NCI-H2171 (cell line): ENCODE measurements at places on chromosomes 3 and 15.
A peak's percentile ranks its signal among the peaks of the same experiment; 100 is the strongest.

DNA sequence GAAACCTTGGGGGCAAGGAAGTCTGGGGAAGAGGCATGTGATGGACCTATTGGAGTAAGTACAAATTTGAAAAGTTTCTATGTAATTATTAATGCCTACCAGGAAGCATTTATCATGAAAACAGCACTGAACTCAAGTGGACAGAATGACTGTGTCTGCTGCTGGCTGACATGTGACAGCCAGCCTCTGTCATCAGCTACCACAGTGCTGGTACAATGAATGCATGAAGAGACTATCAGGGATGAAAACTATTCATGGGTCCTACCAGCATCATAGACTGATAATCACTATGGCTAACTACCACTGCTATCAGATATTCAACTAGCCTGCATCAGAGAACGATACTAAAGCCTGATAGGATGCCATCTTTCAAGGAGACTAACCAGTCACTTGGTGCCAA is 193.5 kb downstream of the RAP2B start:
- DNase-seq = no peak

- DNase-seq = no peak
Measured at GRCh38 chr3:62700357-62700756, 174.9 kb downstream of the CADPS start.

DNA sequence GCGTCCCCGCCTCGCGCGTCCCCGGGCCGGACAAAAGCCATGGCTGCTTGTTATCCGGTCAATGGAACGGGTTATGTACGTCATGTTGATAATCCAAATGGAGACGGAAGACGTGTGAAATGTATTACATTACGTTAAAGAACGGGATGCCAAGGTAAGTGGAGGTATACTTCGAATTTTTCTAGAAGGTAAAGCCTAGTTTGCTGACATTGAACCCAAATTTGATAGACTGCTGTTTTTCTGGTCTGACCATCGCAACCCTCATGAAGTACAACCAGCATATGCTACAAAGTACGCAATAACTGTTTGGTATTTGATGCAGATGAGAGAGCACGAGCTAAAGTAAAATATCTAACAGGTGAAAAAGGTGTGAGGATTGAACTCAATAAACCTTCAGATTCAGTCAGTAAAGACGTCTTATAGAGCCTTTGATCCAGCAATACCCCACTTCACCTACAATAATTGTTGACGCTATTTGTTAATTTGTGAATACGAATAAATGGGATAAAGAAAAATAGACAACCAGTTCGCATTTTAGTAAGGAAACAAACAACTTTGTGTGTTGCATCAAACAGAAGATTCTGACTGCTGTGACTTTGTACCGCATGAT is 19.8 kb downstream of the WDR73 start:
- DNase-seq = no peak

- DNase-seq = peak; percentile 48
Measured at GRCh38 chr15:60916679-60917460, 312.2 kb downstream of the RORA start.

DNA sequence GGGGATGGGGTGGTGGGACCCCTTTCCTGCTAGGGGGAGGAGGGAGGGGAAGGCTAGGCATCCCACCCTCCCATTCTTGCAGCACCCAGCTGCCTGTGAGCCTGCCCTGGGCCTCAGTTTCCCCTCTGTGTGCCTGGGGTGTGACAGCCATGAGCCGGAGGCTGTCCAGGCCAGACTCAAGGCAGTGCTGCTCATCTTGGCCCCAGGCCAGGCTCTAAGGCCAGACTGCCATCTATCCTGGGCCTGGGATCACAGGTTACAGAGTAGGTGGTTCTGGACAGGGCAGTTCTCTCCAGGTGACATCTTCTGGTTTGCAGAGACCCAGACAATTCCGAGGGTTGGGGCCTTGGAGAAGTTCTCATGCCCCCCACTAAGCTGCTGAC is 3.3 kb upstream of the VILL start:
- no peak for DNase-seq

DNA sequence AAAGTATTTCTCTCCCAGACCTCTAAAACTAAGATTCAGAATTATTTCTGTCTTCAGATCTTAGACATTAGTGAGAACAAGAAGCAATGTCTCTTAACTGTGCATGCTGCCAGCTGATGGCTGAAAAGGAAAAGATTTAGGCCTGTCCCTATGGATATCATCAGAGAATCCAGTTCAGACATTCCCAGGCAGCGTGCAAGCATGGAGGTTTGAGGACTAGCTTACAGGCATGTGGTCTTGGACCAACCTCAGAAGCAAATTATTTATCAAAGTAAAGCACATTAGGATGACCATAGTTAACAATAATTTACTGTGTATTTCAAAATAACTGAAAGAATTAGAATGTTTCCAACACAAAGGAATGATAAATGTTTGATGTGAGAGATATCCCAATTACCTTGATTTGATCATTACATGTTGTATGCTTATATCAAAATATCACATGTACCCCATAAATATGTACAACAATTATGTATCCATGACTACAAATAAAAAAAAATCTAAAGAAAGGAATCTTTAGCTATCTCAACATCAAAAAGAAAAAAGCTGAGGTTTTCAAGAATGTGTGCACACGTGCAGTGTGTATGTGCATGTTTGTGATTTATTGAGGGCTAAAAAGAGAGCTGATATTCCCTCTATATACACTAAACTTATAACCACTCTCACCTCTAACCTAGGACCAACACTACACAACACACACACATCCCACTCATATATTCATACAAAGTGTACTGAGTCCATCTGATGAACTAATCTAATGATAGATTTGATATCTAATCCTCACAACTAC is 108.9 kb upstream of the THBS1 start:
- no peak for DNase-seq

DNA sequence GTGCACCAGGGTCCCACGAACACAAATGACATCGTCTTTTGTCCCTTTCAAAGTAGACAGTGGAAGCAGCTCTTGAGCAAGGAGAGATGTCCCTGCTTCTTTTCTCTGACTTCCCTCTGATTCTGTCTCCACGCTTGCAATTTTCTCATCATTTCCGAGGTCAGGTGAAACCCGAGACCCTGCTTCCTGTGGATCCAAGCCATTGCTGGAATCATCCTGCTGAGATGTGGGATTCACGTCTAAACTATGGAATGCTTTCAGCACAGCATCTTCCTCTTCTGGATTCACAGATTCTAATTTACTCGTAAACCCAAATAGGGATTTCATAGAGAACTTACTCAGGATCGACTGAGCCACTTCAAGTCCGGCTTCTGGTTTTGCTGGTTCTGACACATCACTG is 127.1 kb downstream of the FMN1 start:
- DNase-seq = no peak

DNA sequence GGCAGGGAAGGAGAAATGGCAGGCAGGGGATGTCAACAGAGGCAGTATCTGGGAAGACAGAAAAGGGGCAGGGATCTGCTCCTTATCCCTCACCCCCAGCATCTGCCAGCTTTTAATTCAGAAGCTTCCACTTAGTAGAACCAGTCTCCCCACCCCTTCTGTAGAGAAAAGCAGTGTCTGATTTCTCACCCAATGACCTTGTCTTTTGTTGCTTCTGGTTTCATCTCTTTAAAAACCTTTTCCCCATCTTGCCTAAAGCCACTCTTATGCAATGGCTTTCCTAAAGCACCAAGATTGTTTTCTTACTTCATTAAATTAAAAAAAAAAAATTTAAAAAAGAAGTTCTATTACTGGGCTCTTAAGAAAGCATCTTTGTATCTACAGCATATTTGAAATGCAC is 27.8 kb downstream of the ARHGEF3 start:
- DNase-seq = no peak

GRCh38 chr3:23259515-23259914 is 56.4 kb downstream of the UBE2E2 start:
- DNase-seq = no peak

GRCh38 chr3:9409981-9410854 is 12.8 kb downstream of the SETD5 start:
- no peak for DNase-seq

DNA sequence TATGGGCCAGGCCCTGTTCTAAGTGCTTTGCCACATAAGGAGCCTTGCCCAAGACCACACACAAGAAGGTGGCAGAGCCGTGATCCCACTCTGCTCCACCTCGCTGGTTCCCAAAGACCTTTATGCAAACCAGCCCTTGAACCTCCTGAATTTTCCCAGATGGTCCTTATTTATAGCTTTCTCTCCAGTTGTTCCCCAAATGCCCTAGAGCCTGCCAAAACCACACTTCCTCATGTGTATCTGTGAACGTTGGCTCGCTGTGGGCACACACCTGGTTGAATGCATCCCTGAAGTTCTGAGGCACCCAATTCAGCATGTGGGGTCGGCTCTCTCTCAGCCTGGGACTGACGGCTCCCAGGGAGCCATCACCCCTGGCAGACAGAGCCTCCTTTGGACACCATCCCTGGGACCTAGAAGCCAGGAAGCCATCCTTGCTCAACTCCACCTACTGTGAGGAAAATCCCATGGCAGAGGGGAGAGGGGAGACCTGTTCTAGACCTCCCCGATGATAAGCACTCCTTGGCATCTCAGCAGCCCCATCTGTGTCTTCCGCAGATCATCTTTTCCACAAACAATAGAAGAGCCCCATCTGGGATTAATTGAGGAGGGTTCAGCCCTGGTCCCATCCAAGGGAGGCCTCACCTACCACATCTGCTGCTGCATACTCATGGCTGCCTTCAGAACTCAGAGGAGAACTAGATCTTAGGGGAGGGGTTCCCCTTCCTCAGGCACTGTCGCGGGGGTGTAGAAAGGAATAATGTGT is 42.3 kb upstream of the LIMD1 start:
- no peak for DNase-seq

DNA sequence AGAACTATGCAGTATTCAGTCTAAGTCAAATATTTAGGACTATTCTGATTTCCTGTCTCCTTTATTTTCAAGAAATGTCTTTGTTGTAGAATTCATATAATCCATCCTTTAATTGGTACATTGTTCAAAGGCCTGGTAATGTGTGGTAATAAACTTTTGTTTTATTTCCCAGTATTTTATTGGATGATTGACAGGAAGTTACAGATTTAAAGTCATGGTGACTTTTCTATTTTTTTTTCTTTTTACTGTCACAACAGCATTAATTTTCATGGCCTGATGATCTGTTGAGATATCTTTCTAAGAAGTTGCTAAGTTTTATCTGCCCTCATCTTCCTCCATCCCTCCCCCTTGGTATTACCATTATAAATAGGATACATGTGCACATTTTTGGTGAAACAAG is 161.7 kb downstream of the PTPRG start:
- no peak for DNase-seq

- DNase-seq = no peak
Measured at GRCh38 chr3:62723166-62723913, 151.9 kb downstream of the CADPS start.
